ENCODE measurements at places on chromosomes 2 and 18.

DNA sequence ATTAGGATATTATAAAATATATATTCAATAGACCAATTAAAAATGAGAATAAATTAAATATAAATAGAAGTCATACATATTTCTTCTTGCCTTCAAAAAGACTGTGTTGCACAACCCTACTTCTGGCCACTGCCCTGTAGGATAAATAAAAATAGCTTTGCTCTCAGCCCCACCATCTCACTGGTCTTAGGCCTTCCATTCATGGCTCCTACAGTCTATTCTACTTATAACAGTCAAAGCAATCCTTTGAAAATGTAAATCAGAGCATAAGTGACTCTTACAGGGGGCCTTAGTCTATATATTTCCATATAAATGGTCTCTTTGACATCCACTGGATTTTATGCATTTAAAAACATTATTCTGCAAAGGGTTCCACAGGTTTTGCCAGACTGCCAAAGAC, 72.9 kb downstream of the KLF7 start:
- no peak for DNase-seq

- DNase-seq = no peak
Measured at GRCh38 chr2:153230977-153231376, 247.6 kb downstream of the RPRM start.

DNA sequence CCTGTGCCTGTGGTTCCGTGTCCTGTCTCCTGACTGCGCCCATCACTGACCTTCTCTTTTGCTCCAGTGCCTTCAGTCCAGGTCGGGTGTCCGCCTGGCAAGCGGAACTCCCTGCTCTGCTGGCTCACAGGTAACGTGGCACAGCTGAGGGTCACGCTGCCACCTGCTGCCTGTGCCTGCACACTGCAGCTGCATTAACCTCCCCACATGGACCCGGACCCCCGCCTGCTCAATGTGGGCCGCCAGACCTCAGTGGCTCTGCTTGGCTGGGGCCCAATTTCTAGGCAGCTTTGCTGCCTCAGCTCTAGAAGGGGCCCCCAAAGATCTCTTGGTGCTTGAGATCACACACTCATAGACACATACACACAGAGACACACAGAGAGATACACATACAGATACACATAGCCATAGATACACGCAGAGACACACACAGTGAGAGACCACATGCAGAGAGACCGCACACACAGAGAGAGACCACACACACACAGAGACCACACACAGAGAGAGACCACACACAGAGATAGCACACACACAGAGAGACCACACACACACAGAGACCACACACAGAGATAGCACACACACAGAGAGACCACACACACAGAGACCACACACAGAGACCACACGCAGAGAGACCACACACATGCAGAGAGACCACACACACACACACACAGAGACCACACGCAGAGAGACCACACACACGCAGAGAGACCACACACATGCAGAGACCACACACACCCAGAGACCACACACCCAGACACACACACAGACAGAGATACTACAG, 14.9 kb upstream of the CNNM3 start:
- peak; percentile 84 for DNase-seq

GRCh38 chr2:173291412-173291811, 63.3 kb upstream of the CDCA7 start:
- no peak for DNase-seq

DNA sequence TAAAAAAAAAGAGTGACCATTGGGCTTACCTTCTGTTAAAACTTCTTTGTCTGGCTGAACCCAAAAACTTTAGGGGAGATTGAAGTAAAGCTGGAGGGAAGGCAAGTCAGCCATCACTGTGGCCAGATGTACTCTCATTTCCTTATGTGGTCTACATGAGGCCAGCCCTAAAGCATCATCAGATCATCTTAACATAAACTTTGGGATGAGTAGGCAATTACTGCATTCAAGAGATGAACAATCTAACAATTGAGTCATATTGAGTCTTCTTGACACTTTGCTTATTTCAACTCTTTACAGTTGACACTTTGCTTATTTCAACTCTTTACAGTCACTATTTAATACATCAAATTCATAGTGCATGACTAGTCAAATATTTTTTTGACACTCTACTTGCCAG, 155.6 kb downstream of the QPCT start:
- DNase-seq = no peak

- no peak for DNase-seq
Measured at GRCh38 chr2:127561371-127561770, 25.9 kb downstream of the MYO7B start.

GRCh38 chr18:63903851-63904570, 3.7 kb upstream of the SERPINB10 start:
- DNase-seq = no peak

GRCh38 chr18:64244571-64244970, 95.7 kb upstream of the LINC00305 start:
- no peak for DNase-seq

DNA sequence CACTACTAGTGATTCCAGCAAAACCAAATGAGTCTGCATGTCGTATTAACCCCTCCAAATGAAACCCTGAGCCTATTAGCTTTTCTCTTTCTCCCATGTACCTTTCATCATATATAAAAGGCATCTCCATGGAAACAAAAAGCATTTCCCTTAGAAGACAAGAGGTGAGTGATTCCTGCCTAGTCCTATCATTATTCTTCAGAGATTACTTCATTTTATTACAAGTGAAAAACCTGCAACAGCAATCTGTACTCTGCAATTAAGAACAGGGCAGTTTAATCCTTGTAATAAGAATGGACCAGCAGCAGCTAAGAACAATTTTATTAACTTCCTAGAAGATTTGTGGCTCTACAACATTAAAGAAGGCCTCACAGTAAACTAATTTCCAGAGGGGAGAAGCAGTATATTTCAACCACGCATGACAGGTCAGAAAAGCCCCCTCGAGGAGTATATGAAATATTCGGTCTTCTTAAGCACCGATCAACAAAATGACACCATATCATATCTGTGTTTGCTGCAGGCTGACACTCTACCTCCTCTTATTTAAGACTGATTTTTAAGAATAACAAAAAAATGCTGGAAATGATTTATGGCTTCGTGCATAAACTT, 132.3 kb upstream of the TFPI start:
- no peak for DNase-seq

- no peak for DNase-seq
Measured at GRCh38 chr2:119764832-119765231, 5.1 kb downstream of the PTPN4 start.

DNA sequence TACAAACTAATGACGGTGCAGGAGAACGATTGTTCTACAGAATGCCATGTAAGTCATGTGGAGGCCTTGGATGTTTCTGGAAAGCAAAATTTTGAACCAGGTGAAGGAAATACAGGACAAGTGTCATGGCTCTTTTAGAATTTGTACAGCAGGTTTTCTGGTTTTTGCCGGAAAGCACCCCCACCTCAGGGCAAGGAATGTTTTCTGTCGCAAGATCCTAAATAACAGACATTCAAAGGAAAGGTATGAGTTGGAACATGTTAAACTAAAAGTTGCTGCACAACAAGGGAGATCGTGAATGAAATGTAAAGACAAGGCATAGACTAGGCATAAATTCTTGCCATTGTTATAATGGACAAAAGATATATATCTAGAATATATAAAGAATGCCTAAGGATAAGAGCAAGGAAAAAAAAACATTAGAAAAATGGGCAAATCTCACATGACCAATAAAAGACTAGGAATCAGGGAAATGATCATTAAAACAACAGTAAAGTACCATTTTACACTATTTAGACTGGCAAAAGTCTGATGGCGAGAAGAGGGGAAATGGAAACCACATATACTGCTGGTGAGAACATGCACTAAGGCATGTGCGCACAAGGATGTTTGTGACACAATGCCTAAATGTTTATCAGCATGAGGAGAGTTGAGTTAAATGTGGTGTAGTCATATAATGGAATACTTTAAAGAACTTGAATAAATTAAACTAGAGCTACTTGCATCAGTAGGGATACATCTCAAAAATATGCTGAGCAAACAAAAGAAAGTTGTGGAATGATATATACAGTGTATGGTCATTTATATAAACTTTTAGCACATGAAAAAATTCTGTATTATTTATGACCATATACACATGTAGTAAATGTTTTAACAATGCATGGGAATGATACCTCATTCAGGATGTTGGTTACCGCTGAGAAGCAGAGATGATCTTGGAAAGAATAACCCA, 127.0 kb downstream of the EML6 start:
- DNase-seq = no peak

DNA sequence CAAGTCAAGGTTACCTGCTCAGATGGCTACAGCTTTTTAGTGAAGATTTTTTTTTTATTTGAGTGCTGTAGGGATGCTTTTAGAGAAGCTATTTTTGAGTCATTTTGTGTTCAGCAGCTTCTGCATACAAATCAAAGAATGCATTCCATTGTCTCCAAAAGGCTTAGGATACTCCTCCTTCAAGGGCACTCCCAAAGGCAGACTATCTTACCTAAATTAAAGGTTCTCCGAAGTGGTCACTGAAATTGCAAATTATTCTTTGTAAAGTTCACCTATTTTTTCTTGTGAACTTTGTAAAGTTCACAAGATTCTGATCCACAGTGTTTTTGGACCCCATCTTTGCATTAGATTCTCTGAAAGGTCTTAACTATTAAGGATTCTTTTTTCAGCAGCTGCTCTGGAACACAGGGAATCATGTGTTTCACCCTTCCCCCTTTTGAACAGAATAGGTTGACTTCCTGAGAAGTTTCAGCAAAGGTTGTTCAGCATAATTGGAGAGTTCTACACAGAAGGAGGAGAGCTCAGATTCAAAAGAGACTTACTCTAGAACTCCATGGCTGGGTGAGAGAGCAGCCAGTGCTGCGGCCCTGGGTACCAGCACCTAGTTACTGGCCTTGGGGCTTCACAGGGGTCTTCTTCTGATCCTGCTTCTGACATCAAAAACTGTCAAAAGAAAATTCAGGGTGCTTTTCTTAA, 14.5 kb downstream of the CLIP4 start:
- DNase-seq = no peak

GRCh38 chr18:8813611-8814010, 108.3 kb downstream of the MTCL1 start:
- no peak for DNase-seq

- peak; percentile 55 for DNase-seq
Measured at GRCh38 chr2:218221000-218221399, 4.0 kb downstream of the ARPC2 start.

Measured in Right ventricle myocardium superior (tissue), 1 donor.